Globus pallidus (tissue), 1 donor: ENCODE measurements at places on chromosomes 6 and 20.

- DNase-seq = no peak
These were observed 454.4 kb downstream of the RFPL4B start for GRCh38 chr6:112801468-112802080.

DNA sequence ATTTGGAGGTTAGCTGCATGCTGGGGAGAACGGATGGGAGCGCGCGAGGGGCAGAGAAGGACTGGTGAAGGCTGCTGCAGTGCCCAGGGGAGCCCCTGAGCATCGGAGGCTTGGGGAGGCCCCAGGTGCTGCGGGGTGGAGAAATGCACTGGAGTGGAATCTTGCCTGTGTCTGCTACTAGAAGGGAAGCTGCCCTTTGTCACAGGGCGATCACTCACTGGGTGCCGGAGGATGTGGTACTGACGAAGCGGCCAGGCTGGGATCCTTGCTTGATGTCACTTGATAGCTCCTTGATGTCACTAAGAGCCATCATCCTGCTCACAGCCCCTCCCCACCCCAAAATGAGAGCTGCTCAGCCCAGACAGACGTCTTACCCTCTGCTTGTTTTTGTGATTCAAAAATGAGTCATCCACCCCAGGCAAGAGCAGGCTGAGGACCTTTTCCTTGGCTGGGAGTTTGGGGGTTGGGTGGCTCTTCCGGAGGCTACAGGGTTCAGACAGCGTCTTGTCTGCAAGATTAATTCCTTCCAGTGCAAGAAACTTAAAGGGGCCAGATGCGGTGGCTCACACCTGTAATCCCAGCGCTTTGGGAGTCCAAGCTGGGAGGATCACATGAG is 62.6 kb upstream of the PMEPA1 start:
- DNase-seq = no peak

DNA sequence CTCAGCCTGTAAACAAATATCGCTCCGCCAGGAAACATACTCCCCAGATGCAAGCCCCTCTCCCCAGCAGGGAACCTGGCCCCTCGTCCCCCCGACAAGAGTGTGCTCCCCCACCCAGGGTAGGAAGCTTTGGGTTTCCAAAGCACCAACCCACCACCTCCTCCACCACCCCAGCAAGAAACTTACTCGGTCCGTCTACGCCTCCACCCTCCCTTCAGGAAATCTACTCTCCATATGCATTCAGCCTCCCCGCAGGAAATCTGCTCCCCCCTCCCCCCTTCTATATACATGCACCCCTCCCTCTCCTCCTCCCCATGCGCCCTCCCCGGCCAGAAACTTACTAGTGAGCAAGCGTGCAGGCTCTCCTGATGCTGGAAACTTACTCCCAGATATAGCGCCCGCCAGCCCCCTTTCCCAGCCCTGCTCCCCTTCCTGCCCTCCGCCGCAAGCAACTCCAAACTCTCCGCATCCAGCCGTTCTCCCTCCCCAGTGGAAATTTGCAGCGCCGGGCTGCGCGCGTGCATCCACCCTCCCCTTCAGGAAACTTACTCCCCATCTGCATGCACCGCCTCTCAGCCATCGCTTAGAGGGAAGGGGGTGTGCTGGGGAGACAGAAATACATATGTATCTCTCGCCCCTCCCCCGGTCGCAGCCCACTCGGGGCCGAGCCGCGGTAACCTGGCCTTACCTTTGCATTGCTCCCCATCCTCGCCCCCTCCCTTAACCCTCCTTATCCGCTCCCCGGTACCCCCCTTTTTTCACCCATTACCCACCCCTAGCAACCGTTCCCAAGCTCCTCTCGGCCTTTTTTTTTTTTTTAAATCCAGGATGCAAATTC is at the start of gene TRERF1:
Gene TRERF1, minus strand, starts transcription at position 594 of the 838 bp plus-strand sequence. CDS start 182,336 bp downstream, outside the sequence.
- peak; percentile 35 for DNase-seq

- DNase-seq = no peak
These were observed 148.5 kb downstream of the LY86 start for GRCh38 chr6:6736791-6737654.

DNA sequence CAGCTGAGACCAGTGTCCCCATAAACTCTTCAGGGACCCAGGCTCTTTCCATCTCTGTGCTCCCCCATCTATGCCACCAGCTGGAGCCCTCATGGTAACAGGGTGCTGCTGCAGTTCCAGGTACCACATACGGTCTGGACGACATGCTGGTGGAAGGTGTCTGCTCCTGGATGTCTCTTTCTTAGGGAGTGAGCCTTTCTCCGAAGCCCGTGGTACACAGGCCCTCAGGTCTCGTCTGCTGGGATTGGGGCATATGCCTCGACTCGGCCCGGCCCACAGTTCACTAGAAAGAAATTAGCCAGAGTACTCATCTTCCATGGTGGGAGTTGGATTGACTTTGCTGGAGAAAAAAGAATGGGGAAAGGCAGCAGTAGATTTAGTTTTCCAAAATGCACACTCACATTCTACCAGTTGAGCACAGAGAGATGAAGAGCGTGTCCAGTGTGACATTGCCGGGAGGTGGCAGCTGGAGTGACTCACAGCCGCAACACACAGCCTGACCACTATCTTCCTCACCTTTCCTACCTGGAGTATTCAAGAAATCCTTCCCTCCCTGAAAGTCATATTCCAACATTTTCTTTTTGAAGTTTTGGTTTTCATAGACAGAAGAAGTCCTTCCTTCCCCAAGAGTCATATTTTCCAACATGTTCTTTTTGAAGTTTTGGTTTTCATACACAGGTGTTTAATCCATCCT is 18.6 kb upstream of the SPO11 start:
- no peak for DNase-seq

DNA sequence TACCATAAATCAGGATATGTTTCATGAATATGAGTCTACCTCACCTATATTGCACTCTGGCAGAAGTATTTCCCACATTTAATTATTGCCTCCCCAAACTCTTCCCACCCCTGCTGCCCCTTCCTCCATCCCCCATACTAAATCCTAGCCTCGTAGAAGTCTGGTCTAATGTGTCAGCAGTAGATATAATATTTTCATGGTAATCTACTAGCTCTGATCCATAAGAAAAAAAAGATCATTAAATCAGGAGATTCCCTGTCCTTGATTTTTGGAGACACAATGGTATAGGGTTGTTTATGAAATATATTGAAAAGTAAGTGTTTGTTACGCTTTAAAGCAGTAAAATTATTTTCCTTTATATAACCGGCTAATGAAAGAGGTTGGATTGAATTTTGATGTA is 6.4 kb downstream of the EDN1 start:
- no peak for DNase-seq

DNA sequence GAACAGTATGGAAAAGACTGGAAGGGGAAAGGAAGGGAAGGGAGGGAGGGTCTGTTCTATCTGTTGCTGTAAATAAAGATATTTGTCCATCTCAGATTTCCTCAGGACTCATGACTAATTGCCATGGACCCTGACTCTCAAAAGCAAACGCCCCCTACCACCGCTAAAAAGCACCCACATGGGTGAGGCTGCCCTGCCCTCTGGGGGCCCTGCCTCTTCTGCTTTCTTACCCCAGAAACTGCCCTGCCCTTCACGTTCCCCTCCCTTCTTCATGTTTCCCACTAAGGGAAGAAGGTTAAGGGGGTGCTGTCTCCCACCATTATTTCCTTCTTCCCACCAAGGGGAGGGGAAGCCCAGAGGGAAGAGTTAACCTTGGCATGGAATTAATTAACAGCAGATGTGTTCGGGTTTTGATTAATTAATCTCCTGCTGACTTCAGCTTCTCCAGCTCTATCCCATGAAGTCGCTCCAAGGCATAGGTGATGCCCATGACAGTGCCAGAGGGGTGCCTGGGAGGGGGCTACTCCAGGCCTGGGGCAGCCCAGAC is 16.0 kb downstream of the MDFI start:
- DNase-seq = no peak

- peak; percentile 49 for DNase-seq
These were observed 547.9 kb upstream of the SLC35B3 start for GRCh38 chr6:8983202-8983688.

DNA sequence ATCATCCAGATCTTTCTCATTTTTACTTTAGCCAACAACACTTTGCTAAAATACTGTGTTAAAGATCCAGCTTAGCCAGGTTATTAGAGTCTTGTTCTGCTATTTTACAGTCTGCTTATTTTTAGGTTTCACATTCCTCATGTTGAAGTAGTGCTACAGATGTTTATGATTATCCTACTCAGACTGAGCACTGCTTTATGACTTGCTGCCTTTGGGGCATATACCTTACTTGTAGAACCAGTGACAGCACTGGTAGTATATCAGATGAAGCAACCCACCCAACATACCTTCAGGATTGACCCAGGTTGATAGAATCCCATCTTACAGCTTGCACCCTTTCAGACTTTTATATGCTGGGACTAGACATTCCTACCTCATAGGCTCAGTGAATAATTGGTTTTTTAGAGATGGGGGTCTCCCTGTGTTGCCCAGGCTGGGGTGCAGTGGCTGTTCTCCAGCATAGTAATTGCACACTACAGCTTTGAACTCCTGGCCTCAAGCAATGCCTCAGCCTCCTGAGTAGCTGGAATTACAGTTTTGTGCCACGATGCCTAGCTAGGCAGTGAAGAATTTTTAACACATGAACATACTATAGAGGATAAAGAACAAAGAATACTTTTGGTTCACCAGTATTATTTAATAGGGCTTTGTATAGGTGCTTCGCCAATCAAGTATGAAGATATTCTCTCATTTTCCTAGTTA is 63.8 kb upstream of the DYNLRB1 start:
- DNase-seq = no peak

DNA sequence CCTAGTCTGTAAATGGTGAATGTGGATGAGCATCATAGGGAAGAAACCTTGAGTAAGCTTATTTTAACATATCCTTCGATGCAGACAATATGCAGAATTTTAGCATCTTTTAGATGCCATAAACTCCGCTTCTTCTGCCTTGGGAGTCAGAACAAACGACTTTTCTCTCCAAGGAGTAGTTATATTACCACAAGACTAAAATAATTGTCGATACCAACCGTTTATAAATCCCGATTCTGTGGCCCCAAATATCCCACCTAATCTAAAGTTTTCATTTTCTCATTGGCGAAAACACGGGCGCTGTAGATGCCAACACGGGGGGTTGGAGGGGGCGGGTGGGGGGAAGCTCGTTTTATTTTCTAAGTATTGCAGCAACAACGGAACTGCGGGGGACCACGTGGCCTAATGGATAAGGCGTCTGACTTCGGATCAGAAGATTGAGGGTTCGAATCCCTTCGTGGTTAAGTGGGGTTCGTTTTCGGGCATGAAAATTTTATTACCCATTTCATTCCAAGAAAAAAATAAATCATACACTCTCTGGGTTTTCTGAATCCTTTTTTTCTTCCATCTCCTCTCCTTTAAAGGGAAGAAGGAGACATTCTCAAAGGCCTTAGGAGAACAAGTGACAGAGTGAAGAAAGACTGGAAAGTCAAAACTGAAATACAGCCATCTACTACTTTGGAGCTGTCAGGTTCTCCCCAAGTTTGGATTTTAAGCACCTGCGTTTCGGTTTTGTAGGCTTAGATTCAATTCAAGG is 65.5 kb upstream of the BTN3A2 start:
- DNase-seq = no peak

DNA sequence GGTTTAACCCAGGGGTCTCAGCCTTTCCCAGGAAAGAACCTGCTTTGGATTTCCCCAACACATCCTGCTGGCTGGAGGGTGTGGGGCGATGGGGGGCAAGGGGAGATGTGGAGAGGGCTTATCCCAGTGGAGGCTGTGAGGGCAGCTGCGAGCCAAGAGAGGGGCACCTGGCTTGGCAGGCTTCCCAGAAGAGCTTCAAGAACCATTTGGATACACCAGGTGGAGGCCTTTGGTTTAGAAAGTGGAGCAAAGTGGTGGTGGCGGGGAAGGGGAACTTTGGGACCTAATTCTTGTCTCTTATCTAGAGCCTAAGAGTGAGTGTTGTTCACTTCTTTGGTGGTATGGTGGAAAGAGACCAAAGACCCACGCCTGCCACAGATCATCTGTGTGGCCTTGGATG is 12.4 kb downstream of the CD40 start:
- no peak for DNase-seq

- DNase-seq = peak; percentile 41
These were observed 118.3 kb downstream of the RALGAPA2 start for GRCh38 chr20:20594171-20594530.

DNA sequence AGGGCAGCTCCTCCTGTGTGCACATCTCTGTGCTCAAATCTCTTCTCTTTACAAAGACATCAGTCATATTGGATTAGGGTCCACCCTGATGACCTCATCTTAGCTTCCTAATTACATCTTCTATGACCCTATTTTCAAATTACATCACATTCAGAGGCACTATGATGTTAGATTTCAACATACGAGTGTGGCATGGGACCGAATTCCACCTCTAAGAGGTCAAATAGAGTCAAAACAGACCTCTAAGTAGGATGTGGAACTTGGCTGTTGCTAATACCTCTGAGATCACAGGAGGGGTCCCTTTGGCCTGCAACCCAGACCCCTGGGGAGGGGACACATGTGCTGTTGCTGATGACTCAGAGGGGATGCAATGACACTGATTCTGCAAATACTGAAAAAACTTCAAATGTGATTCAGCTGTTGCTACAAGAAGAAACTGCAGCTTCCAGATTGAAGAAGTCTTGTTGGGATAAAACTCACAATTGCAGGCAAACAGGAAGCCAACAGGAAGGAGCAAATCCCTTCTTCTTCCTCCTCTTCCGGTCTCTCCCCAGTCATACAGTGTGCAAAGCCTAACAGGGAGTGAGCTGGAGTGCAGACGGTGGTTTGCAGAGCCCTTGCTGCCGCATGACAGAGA is 216.2 kb downstream of the MYLK4 start:
- DNase-seq = no peak

- no peak for DNase-seq
These were observed 93.1 kb upstream of the HEY2 start for GRCh38 chr6:125656287-125656870.

- DNase-seq = no peak
These were observed 73.5 kb upstream of the PBOV1 start for GRCh38 chr6:138291849-138292181.

DNA sequence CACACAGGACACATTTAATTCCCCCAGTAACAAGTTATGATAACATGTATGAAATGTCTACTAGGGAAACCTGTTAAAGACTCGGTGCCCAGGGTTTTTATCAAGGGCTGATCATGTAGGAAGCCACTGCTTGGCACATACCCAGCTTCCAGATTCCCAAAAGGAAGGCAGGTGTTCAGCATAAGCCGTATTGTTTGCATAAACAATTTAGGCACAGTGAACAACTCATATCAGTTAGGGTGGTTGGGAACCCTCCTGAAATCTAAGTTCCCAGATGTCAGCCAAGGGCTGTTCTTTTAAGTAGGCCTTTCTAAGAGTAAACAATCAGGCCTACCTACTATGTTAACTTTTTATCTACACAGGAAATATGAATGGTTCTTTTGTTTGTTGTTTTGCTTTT is 74.1 kb downstream of the ASXL1 start:
- no peak for DNase-seq
